ENCODE measurements at places on chromosomes 16 and 17. TPM values are rescaled to one million over a fixed set of nuclear protein-coding genes. Genes with fewer than 3 reads are reported as not detected.

- no peak for DNase-seq
Measured at GRCh38 chr16:11886881-11887280, 28.9 kb downstream of the GSPT1 start.

- no peak for DNase-seq
Measured at GRCh38 chr17:65699459-65699858, 138.0 kb upstream of the AXIN2 start.

The RAB37 gene
- total RNA-seq: 8.4 TPM

The USP32 gene
- total RNA-seq: 66.6 TPM

GRCh38 chr16:11088831-11089230 is 144.5 kb downstream of the CLEC16A start:
- DNase-seq: no peak

GRCh38 chr16:67701420-67701819 is 17.7 kb downstream of the GFOD2 start:
- no peak for DNase-seq

The SYT17 gene
- total RNA-seq: 11.2 TPM
